HuH-7.5 (cell line): ENCODE measurements at places on chromosomes 11 and 22.

DNA sequence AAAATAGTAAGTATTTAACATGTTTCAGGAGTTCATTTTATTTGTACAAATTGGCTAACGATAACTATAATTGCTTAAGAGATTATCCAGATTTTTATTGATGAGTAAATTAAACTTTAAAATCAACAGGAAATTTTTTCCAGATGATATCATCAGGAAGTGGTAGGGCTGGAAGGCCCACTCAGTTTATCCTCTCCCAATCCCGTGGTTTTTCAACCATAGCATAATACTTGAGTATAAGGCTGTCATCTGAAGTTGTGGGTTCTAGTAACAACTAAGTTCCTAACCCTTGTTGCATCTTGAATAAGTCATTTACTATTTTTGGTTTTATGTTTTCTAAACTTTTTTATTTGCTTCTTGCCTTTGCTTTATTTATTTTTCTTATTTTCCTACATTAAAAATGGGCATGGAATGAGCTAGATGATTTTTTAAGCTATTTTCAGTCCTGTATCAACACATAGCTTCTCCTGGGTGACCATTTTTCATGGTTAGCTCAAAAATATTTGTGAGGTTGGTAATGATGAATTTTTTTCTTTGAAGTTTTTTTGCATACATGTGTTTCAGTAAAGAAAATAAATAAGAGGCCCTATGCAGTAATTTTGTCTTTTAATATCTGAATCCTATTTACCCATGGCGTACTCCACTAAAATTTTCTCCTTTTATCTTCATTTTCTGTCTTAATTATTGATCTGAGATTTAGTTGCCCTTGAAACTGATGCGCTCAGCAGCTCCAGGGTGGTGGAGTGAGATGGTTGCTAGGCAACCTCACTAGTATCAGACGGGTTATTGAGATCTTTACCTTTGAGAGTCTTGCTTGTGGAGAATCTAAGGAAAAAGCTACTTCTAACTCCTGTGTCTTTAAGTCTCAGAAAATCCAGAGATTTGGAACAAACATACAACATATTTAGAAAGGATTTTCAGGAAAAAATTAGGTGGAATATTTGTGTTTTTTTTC is 452.0 kb upstream of the CCDC179 start:
- DNase-seq = no peak

DNA sequence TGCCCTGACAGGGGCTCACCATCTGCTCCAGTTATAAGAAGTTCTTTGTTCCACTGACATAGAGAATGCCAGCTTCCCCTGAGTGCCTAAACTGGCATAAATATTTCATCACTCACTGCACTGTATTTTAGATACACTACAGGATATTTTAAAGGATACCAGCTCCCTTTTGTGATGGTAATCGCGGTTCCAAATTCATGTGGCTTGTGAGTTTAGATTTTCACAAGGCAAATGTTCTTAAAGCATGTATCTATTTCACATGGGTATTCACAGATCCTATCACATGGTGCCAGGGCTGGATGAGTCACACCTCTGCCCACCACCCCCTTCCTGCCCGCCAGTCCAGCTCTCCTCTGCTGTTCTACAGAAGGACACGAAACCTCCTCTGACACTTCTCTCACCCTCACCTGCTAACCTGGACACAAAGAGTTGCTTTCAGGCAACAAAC is 105.5 kb downstream of the KCNC1 start:
- no peak for DNase-seq

- DNase-seq = peak; percentile 19
Measured at GRCh38 chr11:113773092-113773415, 438 bp downstream of the ZW10 start.

- peak; percentile 91 for DNase-seq
Measured at GRCh38 chr22:46537225-46537945, at the start of gene CELSR1. TSS of gene CELSR1 (minus strand) at chr22:46537620. CDS start at chr22:46537170, 450 bp downstream.

DNA sequence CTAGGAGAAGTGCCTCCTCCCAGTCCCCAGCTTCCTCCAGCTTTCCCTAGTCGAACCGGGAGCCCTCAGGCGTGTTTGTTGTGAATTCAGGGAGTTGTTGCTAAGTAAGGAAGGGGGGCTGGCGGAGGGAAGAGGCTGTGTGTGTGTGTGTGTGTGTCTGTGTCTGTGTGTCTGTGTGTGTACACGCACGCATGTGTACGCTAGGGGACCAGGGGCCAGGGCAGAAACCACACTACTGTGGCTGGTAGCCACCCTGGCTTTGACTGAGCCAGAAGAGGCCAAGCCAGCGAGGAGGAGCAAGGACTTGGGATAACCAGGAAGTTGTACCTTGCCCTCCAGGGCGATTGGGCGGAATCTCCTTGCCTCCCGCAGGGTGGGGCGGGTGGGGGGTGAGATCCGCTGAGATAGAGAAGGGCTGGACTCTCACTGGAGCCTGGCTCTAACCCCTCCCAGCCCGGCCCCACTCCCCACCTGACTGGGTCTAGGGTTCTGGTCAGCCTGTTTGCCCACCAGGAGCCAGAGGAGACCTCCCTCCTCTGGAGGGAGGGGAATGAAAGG is 7.5 kb downstream of the BCL9L start:
- no peak for DNase-seq

- peak; percentile 82 for DNase-seq
Measured at GRCh38 chr11:73242251-73243092, 24.4 kb downstream of the P2RY2 start.

- DNase-seq = no peak
Measured at GRCh38 chr11:31657091-31657490, 147.5 kb downstream of the ELP4 start.

DNA sequence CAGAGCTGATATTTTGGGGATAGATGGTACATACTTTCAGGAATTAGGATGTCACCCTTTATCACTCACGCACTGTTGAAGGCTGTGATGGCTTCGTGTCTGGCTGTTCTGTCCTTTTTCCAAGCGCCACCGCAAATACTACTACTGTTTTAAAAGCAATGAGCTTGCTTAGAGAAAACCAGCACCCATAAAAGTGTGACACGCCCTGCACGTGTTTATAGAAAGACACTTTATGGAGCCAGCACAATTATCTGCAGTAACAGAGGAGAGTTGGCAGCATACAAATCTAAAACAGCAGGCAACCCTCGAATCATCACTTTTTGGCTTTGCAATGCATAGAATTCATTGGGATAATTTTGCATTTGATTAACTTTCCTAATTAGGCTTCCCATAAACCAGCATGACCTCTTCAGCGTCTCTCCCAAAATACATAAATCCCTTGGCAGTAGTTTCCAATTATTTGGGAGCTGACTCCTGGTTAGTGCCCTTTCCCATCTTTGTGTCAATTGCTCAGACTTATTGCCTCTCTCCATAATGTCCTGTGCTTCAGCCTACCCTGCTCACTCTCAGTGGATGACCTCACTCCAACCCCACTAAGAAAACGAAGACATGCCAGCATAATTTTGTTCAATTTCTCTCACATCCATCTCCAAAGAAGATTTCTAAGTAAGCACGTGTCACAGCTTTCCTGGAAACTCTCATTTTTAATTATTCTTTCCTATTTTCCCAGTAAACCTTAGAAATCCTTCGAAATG is 118.7 kb upstream of the LARGE1 start:
- DNase-seq = no peak

- DNase-seq = peak; percentile 11
Measured at GRCh38 chr11:23540101-23540561, 679.9 kb upstream of the CCDC179 start.

DNA sequence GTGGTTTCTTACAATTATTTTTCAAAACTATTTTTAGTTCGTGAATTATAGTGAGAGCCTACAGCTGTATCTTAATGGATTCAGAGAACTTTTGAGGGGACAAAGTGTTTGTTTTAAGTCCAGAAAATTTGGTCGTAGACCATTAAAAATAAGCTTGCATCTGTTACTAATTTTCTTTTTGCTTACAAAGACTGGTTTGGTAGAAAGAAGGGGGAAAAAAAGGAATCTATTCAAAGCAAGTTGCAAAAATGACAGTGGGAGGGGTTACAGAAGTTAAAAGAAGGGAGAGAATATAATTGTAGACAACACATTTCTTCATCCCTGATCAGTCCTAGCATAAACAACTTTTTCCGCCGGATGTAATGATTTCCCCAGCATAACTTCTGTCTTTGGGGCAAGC is 72.1 kb downstream of the AMOTL1 start:
- DNase-seq = no peak

- DNase-seq = no peak
Measured at GRCh38 chr11:114196997-114197703, 99.0 kb upstream of the NNMT start.

DNA sequence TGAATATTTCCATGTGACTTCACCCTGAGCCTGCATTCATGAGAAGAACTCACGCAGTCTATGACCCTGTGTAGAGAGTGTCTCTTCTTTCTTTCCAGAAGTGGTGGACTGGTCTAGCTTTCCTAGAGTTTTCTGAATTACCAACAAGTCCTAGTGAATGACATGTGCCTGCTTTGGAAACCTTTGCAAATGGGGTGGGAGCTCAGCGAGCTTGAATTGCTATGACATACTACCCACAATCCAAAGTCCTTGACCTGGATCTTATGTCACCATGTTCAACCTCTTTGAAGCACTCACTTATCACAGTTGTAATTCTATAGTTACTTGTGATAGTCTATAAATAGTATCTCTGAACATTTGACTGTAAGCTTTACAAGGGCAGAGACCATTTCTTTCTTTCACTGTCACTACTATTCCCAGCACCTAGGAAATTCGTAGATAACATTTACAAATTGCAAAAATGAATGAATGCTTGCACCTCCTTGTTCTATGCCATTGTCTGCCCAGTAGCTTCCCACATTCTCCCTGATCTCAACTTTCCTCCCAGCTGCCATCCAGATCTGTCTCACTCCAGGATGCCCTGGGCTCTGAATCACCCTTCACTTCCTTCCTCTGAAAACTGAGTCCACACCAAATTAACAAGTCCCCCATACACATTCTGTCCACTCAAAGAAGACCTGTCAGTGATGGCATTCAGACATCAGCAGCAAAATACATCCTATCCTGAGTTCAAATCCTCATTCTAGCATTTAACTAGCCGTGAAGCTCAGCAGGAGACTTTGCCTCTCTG is 201.9 kb upstream of the SESN3 start:
- peak; percentile 8 for DNase-seq

DNA sequence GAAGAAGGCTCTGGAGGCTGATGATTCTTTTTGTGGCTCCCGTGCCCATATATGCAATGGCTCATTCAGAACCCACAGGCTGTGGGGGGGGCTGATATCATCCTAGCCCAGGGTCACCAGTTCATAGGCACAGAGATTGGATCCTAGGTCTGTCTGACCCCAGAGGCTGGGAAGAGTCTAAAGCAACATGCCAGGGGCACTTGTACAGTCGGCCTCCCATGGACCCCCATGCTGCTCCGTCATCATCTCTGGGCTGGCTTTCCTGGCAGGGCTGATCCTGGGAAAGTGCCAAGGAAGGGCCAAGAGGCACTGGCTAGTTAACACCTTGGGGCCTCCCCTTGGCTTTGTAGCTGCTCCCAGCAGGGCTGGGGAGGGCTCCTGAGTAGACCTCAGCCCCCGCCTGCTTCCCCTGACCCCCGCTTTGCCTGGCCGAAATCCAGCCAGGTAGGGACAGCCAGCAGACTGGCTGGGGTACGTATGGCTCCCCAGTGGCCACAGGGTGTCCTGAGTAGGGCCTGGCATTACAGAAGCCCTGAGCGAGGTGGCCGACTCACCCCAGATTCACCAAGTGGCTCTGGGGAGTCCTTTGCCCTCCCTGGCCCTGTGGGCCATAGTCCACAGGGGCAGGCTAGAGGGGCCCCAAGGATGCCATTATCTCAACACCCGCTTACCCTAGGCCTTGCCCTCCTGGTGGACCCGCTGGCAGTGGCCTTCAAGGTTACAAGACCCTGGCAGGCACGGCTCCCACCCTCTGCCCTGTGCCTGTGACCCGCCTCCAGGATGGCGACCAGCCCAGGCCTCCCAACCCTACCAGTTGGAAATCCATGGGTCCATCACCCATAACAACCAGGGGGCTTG is 22.5 kb downstream of the FADS3 start:
- DNase-seq = no peak

DNA sequence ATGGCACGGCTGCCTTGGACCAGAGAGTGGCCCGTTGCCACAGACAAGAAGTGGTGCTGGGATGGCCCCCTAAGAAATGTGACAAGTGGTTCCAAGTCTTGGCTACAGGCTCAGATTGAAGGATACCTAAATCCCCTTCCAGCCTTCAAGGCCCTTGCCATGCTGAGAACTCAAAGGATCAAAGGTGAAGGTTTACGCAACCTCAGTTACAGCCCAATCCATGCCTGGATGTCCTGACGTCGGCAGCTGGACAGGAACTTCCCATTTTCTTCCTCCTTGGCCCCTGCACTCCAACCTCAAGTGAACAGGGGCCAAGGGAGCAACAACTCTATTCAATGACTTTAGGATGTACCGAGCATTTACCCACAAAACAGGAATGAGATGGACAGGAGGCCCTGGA is 95.4 kb downstream of the DHCR7 start:
- DNase-seq = no peak

GRCh38 chr22:26781062-26781461 is 123.7 kb downstream of the MIAT start:
- DNase-seq = no peak

- DNase-seq = peak; percentile 93
Measured at GRCh38 chr11:27201454-27202302, 161.1 kb downstream of the BBOX1 start.

- no peak for DNase-seq
Measured at GRCh38 chr11:63459586-63459985, 31.4 kb downstream of the PLAAT5 start.

DNA sequence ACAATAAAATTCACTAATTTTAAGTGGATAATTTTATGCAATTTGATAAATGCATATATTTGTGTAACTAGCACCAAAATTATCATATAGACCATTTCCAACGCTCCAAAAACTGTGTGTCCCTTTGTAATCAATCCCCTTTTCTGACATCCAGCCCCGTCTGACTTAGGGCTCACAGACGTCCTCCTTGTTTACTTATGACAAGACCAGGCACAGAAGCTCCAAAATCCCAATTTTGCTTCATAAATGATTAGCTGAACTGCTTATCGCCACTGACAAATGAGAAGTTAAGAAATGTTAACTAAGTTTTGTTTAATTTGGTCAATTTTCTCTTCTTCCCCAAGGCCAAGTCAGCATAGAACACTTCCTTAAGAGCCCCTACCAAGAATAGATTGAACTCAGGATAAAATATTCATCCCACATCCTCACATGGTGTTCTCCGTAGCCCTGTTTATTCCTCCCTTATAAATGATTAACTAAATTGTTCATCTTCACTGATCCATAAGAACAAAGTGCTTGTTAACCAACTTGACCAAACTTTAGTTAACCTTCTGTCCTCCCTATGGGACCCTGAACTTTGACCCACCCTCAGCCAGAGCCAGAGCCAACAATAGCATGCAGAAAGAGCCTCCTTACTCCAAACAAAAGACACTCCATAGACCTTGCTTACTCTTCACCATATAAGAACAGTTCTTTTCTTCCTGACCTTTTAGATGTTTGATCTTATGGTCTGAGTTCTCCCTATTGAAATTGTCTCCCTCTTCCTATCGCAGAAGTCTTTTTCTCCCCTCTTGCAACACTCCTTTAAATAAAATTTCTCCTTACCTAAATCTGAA is 30.8 kb upstream of the GLYAT start:
- DNase-seq = no peak

GRCh38 chr11:36010010-36010740 is 66.3 kb downstream of the LDLRAD3 start:
- no peak for DNase-seq
